ENCODE measurements at places on chromosomes 2 and 18. TPM values are rescaled to one million over a fixed set of nuclear protein-coding genes. Genes with fewer than 3 reads are reported as not detected.

AGXT gene
- not detected for total RNA-seq

ESCO1 gene
- total RNA-seq, result 22.1 TPM

RPRM gene
- total RNA-seq, result 0.41 TPM

SERPINB3 gene
- not detected for total RNA-seq

MYO1B gene
- total RNA-seq, result 14.3 TPM

OTX1 gene
- not detected for total RNA-seq

GREB1 gene
- total RNA-seq, result 0.27 TPM

ARMC9 gene
- total RNA-seq, result 1.4 TPM

ZNF397 gene
- total RNA-seq, result 18.6 TPM

GCG gene
- not detected for total RNA-seq

DNAJB2 gene
- total RNA-seq, result 53.0 TPM

M1AP gene
- total RNA-seq, result not detected

ASPRV1 gene
- 1.1 TPM for total RNA-seq

UNC80 gene
- total RNA-seq, result not detected

PAX3 gene
- total RNA-seq, result not detected
